Small intestine (tissue), 16 donors: ENCODE measurements at places on chromosomes 12 and 14. TPM values are rescaled to one million over a fixed set of nuclear protein-coding genes. Genes with fewer than 3 reads are reported as not detected.

GRCh38 chr14:99270458-99271220, 1.4 kb downstream of the BCL11B start:
- H3K27ac ChIP-seq: peak overlapping the region; percentile 54
- peak overlapping the region; percentile 95 for H3K4me3 ChIP-seq
- H3K27me3 ChIP-seq: no peaks in the 10 kb centered on the region
- H3K4me1 ChIP-seq: no peaks in the 10 kb centered on the region
- no peaks in the 10 kb centered on the region for H3K36me3 ChIP-seq

The LGR5 gene
- 6.4 TPM for polyA plus RNA-seq

- H3K4me3 ChIP-seq: no peak overlapping the region
- DNase-seq: no peak
- H3K27ac ChIP-seq: no peak overlapping the region
- no peaks in the 10 kb centered on the region for H3K27me3 ChIP-seq
These were observed 80.5 kb upstream of the TBX3 start for GRCh38 chr12:114764510-114764909.

GRCh38 chr12:12982331-12982730, 17.7 kb downstream of the HEBP1 start:
- H3K36me3 ChIP-seq: peaks cover 6% of the 10 kb centered on the region
- H3K27ac ChIP-seq: no peak overlapping the region
- H3K4me1 ChIP-seq: no peaks in the 10 kb centered on the region
- no peaks in the 10 kb centered on the region for H3K27me3 ChIP-seq
- DNase-seq: no peak

GRCh38 chr12:113261847-113262470, 40.7 kb downstream of the TPCN1 start:
- no peak overlapping the region for H3K27ac ChIP-seq
- H3K36me3 ChIP-seq: peaks cover 60% of the 10 kb centered on the region
- no peak for DNase-seq
- no peak overlapping the region for H3K4me3 ChIP-seq
- H3K27me3 ChIP-seq: no peaks in the 10 kb centered on the region
